Activated naive CD8-positive, alpha-beta T cell treated with anti-CD3 and anti-CD28 coated beads, Interleukin-2, amount 10 ng/mL, durations not matched to agents 7 days and 5 days (primary cell): ENCODE measurements at places on chromosomes 12 and 14.
A peak's percentile ranks its signal among the peaks of the same experiment; 100 is the strongest.

DNA sequence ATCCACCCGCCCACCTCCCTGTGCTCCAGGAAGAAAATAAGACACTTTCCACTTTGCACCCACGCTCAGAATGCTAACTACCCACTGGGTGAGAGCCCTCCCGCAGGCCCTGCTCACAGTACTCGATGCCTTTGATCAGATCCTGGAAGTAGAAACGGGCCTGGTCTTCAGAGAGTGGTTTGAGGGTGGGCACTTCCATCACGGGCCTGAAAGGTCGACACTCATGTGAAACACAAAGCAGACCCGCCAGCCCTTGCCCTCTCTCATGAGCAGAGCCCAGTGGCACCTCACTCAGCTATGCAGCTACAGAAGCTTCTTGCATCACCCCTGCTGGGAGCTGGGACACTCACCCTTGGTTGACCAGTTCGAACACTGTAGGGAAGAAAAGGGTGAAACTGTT lies 41.1 kb downstream of the CAMKK2 start:
- no peak overlapping the region for H3K27ac ChIP-seq
- H3K27me3 ChIP-seq, result no peaks in the 10 kb centered on the region
- H3K4me3 ChIP-seq, result no peak overlapping the region
- H3K4me1 ChIP-seq, result peaks cover 1% of the 10 kb centered on the region
- peaks cover 53% of the 10 kb centered on the region for H3K36me3 ChIP-seq

DNA sequence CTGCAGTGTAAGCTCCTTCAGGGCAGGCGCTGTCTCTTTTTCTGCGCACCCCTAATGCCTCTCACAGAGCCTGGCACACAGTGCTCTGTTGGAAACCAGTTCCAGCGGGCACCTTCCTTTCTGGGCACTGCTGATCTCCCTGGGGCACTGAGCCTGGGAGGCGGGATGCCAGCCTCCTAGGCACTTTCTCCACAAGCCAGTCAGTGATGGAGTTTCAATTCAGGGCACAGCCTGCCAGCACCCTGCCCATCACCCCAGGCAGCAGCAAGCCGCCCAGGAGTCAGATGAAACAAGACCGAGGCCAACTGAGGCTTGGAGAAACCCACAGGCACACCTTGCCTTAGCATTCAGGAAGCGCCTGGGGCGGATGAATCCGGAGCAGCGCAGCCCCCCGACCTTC lies 5.7 kb upstream of the CTDSP2 start:
- H3K4me1 ChIP-seq, result peaks cover 2% of the 10 kb centered on the region
- no peak overlapping the region for H3K4me3 ChIP-seq
- H3K27me3 ChIP-seq, result peaks cover 41% of the 10 kb centered on the region
- no peak overlapping the region for H3K27ac ChIP-seq
- no peak for DNase-seq
- H3K36me3 ChIP-seq, result no peaks in the 10 kb centered on the region

GRCh38 chr12:51621156-51621922 lies 30.3 kb downstream of the SCN8A start:
- peaks cover 15% of the 10 kb centered on the region for H3K27me3 ChIP-seq
- H3K4me1 ChIP-seq, result no peaks in the 10 kb centered on the region
- no peak for DNase-seq

GRCh38 chr14:102849526-102850379 lies 72.5 kb downstream of the TRAF3 start:
- no peak for DNase-seq
- H3K27ac ChIP-seq, result peak overlapping the region; percentile 10
- no peak overlapping the region for H3K4me3 ChIP-seq
- H3K36me3 ChIP-seq, result peaks cover 13% of the 10 kb centered on the region
- no peaks in the 10 kb centered on the region for H3K27me3 ChIP-seq

DNA sequence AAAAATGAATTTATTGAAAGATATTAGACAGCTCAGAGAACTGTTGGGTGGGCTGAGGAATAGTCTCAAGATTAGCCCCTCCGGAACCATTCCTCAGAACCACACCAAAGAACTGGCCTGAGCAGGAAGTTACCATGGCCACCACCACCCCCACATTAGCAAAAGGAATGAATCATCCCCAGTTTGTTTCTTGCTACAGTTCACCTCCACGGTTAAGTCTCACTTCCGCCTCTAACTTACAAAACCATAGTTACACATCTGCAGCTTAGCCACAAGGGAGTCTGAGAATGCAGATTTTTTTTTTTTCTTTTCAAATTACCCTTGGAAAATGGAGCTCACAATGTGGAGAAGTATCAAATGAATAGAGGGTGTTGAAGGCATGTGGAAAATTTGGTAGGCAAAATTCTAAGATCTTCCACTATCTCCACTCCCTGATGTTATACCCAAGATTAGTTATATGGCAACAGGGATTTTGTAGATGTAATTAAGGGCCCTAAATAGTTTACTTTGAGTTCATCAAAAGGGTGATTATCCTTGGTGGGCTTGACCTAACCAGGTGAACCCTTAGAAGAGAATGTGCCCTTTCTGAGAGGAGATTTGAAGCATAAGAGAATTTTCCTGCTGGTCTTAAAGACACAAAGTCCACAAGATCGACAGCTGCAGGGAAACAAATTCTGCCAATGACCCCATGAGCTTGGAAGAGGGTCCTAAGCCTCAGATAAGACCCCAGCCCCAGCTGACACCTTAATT lies 129.8 kb upstream of the KRR1 start:
- peak overlapping the region; percentile 67 for H3K27ac ChIP-seq
- DNase-seq, result peak; percentile 37
- H3K27me3 ChIP-seq, result peaks cover 2% of the 10 kb centered on the region
- peak overlapping the region; percentile 47 for H3K4me3 ChIP-seq
- H3K36me3 ChIP-seq, result no peaks in the 10 kb centered on the region
- peaks cover 20% of the 10 kb centered on the region for H3K4me1 ChIP-seq

- peaks cover 27% of the 10 kb centered on the region for H3K27me3 ChIP-seq
- H3K4me3 ChIP-seq, result no peak overlapping the region
- H3K27ac ChIP-seq, result no peak overlapping the region
- DNase-seq, result no peak
Measured at GRCh38 chr12:27505761-27506160, 18.2 kb upstream of the PPFIBP1 start.

- H3K4me3 ChIP-seq, result no peak overlapping the region
- no peak overlapping the region for H3K27ac ChIP-seq
- H3K27me3 ChIP-seq, result no peaks in the 10 kb centered on the region
- DNase-seq, result no peak
- peaks cover 8% of the 10 kb centered on the region for H3K36me3 ChIP-seq
- H3K4me1 ChIP-seq, result no peaks in the 10 kb centered on the region
Measured at GRCh38 chr12:49428793-49429192, 61.5 kb downstream of the SPATS2 start.

DNA sequence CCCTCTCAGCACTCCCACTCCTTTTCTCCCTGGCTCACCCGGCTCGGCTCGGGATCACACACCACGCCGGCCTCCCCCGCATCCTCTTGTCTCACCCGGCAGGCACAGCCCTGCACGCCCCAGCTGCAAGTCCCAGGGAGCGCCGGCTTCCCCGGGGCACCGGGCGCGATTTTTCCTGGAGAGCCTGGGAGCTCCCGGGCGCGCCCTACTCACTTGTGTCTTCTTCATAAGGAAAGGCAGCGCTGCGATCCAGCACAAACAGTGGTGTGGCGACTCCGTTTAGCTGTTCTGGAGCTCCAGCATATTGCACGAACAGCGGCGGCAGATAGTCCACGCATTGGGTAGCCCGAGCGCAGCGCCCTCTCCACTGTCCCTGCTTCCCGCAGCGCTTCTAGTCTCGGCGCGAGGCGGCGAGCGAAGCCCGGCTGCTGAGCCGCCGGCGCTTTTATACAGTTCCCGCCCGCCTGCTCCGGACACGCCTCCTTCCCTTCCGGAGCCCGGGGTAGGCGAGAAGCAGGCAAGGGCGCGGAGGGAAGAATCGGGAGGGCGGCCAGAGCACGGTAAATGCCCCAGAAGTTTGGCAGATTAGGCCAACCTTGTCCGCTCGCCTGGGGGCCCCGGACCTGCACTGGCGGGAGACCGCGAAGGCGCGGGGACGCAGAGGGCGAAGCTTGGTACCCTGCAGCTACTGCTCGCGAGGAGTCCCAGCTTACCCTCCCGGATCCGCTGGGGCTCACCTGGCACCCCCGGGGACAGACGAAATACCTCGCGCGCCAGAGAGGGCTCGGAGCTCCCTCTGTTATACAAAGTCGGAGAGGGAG lies at the start of gene KITLG:
Gene KITLG, minus strand, starts transcription at position 421 of the 821 bp plus-strand sequence. Its CDS starts 193 bp downstream, at position 228.
- H3K27ac ChIP-seq, result no peak within 1 kb of the TSS
- H3K36me3 ChIP-seq, result no peaks in the 10 kb centered on the region
- H3K4me3 ChIP-seq, result peak within 1 kb of the TSS; percentile 80
- peaks cover 55% of the 10 kb centered on the region for H3K27me3 ChIP-seq
- peaks cover 6% of the 10 kb centered on the region for H3K4me1 ChIP-seq
- peak; percentile 51 for DNase-seq

DNA sequence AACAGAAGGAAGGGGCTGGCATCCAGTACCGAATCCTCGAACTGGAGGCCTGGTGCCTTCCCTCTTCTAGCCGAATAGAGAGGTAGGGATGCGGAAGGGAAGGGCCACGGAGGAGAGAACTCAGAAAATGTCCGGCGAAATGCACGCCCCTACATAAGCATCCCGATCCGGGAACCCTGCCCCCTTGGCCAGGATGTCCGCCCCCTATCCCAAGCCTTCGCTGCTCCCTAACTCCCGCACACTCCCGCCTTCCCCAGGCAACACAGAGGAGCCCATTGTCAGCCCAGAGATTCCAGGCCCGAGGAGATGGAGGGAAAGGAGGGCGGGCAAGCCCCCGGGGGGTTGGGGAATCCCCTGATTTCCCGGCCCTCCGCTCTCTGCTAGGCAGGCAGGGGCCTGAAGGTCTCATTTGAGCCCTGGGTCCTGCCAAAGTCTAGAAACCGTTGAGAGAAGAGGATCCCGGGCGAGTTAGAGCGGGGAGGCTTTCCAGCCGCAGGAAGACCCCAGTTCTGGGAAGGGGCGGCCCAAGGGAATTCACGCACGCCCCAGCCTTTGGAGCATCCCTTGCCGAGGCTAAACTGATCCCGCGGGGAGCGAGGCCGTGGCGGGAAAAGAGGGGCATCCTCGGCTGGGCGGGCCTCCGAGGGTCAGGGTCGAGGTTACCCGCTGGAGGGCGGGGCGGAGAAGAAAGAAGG lies 569 bp upstream of the ARHGEF40 start:
- peaks cover 74% of the 10 kb centered on the region for H3K27me3 ChIP-seq
- no peaks in the 10 kb centered on the region for H3K36me3 ChIP-seq
- H3K4me3 ChIP-seq, result peak overlapping the region; percentile 68
- no peak overlapping the region for H3K27ac ChIP-seq
- H3K4me1 ChIP-seq, result peaks cover 27% of the 10 kb centered on the region

- no peak overlapping the region for H3K27ac ChIP-seq
- no peaks in the 10 kb centered on the region for H3K36me3 ChIP-seq
- H3K27me3 ChIP-seq, result no peaks in the 10 kb centered on the region
- DNase-seq, result no peak
- H3K4me3 ChIP-seq, result no peak overlapping the region
Measured at GRCh38 chr14:42921901-42922300, 1315.2 kb downstream of the LRFN5 start.

GRCh38 chr12:68078737-68079136 lies 80.8 kb downstream of the IFNG start:
- no peak for DNase-seq
- H3K36me3 ChIP-seq, result peaks cover 22% of the 10 kb centered on the region
- no peak overlapping the region for H3K27ac ChIP-seq
- H3K4me1 ChIP-seq, result peaks cover 34% of the 10 kb centered on the region

GRCh38 chr12:9869307-9870161 lies at the start of gene CLEC2B:
TSS of gene CLEC2B (minus strand) at chr12:9869354.
- H3K36me3 ChIP-seq, result peaks cover 23% of the 10 kb centered on the region
- H3K27ac ChIP-seq, result peak within 1 kb of the TSS; percentile 92
- no peaks in the 10 kb centered on the region for H3K27me3 ChIP-seq
- H3K4me1 ChIP-seq, result peaks cover 18% of the 10 kb centered on the region
- peak within 1 kb of the TSS; percentile 85 for H3K4me3 ChIP-seq

DNA sequence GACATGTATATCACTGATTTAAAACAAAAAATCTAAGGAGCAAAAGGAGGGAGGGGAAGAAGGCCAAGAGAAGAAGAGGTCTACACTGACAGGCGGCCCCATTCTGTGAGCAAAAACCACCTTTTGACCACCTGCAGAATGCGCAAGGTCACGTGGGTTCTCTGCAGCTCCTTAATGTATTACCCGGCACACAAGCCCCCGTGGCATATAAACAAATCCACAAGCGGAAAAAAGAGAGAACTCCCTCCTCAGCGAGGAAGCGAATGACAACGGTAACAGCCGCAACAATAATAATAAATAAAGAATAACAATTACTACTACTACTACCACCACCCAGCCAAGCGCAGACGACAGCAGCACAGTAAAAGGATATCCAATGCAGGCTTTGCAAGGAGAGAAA lies 1.3 kb downstream of the KSR2 start:
- H3K27me3 ChIP-seq, result peaks cover 41% of the 10 kb centered on the region
- DNase-seq, result no peak
- H3K4me1 ChIP-seq, result peaks cover 3% of the 10 kb centered on the region
- H3K27ac ChIP-seq, result no peak overlapping the region
- no peak overlapping the region for H3K4me3 ChIP-seq

GRCh38 chr14:90999299-90999698 lies 61.1 kb downstream of the RPS6KA5 start:
- peaks cover 42% of the 10 kb centered on the region for H3K36me3 ChIP-seq
- H3K27me3 ChIP-seq, result no peaks in the 10 kb centered on the region
- no peak for DNase-seq
- peaks cover 16% of the 10 kb centered on the region for H3K4me1 ChIP-seq

DNA sequence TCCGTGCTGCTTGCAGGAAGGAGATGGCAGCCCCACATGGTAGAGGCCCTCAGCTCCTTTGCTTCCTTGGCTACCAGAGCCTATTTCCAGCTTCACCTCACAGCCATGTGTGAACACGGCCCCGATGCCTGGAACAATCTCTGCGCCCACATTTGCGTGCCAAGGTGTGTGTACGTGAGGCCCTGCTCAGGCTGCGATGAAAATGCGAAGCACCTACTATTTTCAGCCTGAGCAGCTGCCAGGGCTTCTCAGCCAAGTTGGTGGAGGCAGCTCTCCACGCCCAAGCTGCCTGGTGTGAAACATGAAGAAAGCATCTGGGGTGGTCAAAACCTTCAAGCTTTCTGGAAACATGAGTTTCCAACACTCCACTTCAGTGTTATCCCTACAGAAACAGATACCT lies 177.8 kb upstream of the EGLN3 start:
- H3K4me3 ChIP-seq, result no peak overlapping the region
- no peak for DNase-seq
- peaks cover 14% of the 10 kb centered on the region for H3K27me3 ChIP-seq
- no peak overlapping the region for H3K27ac ChIP-seq

DNA sequence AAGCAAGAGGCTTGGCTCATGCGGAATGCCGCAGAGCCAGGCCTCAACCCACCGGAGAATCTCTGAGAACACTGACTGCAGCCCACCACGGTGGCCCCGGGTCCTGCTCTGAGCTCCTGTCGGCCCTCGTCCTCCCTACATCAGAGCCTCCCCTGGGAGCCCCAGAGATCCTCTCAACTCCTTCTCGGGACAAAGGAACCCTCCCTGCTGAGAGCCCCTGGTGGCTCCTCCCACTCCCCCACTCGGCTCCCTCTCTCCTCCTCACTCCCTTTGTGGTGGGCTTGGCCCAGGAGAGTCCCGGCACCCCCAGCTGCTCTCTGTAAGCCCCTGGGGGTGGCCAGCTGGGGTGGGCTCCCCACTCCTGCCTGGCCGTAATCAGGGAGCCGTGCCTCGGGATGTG lies 11.1 kb upstream of the INF2 start:
- no peaks in the 10 kb centered on the region for H3K27me3 ChIP-seq
- peak overlapping the region; percentile 78 for H3K4me3 ChIP-seq
- no peak for DNase-seq
- H3K27ac ChIP-seq, result peak overlapping the region; percentile 87
